CD4-positive, alpha-beta T cell treated with Interleukin-10 for 1 hour (primary cell): ENCODE measurements at places on chromosomes 12 and 14.

- no peak for DNase-seq
Measured at GRCh38 chr12:59858508-59859170, 262.8 kb downstream of the SLC16A7 start.

DNA sequence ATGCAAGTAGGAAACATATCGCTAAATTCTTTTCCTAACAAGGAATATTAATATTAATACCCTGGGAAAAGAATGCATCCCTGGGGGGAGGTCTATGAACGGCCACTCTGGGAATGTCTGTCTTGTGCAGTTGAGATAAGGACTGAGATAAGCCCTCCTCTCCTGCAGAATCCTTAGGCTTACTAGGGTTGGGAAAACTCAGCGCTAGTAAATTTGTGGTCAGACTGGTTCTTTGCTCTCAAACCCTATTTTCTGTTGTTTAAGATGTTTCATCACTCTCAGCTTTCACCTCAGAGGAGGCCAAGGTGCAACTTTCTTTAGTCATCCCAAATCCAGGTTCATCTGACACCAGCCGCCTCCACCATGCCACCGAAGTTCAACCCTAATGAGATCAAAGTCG, 11.2 kb upstream of the RESF1 start:
- no peak for DNase-seq

DNA sequence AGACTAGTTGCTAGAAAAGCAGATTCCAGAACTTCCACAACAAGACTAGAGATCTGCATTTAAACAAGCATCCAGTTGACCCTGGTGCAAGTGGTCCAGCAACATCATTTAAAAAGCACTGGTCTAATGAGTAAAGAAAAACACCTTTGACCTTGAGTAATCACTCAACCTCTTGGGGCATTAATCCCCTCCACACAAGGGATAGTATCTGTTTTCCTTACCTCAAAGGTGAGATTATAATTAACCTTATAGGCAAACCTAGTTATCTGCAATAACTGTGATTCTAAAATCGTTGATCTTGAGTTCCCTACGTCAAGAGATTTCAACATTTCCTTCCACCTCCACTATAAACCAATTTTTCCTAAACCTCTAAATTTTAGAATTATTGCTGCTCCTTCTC, 1.1 kb downstream of the KDM5A start:
- no peak for DNase-seq

- DNase-seq, result no peak
Measured at GRCh38 chr14:99817331-99817730, 24.1 kb downstream of the EML1 start.

DNA sequence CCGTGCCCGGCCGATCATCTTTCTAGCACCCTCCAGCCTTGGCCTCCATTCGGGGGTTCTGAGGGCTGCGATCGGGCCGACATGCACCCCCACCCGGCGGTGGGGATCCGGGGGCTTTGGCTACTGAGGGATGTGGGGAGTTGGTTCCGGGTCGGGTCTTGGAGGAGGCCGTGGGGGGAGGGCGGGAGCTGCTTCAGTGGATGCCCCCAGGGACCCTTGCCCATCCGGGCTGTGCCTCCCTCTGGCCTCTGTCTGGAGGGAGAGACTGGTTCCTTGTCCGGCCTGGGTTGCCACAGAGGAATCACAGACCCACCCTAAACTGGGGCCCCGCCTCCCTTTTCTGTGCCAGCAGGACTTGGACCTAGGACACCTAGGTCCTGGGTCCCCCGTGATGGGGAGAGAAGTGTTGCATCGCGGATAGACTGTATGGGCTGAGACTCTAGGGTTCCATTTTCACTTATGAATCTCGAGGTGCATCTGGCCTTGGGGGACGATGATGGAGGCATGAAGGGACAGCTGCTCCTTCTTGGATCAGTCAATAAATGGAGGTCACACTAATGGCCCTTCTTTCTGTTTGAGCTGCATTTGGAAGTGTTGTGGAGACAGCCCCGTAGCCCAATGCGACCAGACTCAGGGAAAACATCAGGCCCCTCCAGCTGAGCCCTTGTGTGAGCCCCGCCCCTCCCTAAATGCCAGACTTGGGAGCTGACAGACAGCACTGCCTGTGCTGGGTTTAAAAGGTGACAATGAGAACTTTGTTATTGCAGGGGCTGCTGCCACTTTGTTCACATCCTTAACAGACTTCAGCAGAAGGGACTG, 577 bp downstream of the DTX3 start:
- DNase-seq, result no peak

DNA sequence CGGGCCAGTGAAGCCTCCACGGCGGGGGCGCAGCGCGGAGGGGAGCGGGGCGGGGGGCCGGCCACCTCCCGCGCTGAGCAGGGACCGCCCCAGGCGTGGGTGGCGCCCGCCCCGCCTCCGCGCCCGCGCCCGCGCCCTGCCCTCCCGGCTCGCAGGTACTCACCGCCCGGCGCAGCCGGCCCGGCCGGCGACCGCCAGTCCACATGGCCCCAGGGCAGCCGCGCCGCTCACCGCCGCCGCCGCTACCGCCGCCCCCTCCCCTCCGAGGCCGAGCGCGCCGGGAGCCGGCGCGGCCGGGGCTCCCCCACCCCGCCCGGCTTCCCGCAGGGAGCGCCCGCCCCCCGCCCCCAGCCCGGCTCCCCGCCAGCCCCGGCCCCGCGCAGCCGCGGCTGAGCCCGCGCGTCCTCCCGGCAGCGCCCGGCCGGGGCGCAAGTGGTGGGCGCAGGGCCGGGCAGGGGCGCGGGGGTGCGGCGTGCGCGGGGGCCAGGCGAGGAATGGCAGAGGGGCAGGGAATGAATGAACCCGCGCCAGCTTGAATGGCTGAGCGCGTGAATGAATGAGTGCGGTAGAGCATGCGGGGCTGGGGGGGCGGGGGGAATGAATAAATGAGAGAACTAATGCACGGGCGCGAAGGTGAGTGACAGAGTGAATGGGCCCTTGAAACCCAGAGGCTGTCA, at the start of gene BEGAIN:
TSS of gene BEGAIN (minus strand) at position 332 of the 677 bp plus-strand sequence. CDS start at position 205, 127 bp downstream.
- DNase-seq, result no peak

DNA sequence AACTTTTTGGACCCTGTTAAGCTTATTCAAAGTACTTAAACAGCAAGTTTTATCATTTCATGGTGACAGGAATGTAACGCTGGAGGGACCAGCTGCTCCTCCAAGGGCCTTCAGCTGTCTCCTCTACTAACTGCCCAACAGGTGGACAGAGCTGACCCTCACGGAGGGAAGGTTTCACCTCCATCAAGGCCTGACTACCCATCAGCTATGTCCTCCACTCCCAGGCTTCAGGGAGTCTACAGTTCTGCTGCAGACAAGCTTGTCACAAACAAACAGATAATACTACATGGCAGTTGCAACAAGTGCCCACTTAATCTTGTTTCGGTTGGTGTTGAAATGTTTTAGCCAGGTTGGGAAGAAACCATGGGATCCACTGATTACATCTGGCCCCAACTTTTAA, 175.1 kb downstream of the TTC7B start:
- DNase-seq, result no peak

DNA sequence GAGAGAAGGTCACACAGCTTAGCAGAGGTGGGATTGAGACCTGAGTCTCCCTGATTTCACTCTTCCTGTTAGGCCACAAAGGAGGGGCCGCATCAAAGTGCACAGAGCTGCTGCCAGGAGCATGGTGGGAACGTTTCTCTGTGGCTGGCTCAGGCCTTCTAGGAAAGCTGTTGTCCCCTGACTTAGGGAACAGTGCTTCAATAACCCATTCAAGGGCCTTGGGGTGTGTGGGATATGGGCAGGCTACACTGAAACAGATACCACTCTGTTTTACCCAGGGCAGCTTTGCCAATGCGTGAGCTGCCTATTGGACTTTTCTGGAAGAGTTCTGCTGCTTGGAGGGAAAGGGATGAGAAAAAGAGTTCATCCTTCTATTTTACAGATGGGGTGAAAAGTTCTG, 110.0 kb downstream of the ADCK1 start:
- no peak for DNase-seq

- no peak for DNase-seq
Measured at GRCh38 chr14:100994082-100994481, 90.6 kb upstream of the RTL1 start.

DNA sequence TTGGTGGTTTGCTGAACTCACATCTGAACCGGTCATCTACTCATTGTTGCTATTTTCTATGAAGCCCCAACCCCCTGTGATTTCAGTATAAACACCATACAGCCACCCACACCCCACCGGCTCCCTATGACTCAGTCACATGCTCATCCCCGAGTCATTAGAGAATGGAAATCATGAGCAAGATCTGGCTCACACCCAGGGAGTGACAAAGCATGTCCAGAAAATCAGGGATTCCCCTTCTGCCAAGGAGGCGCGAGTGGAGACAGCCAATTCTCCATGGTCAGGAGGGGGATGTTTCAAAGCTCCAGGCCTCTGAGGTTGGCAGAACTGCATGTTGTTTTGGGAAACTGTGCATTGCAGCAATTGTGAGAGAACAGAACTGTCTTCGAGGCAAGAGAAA, 657.5 kb upstream of the TBX3 start:
- DNase-seq, result no peak

DNA sequence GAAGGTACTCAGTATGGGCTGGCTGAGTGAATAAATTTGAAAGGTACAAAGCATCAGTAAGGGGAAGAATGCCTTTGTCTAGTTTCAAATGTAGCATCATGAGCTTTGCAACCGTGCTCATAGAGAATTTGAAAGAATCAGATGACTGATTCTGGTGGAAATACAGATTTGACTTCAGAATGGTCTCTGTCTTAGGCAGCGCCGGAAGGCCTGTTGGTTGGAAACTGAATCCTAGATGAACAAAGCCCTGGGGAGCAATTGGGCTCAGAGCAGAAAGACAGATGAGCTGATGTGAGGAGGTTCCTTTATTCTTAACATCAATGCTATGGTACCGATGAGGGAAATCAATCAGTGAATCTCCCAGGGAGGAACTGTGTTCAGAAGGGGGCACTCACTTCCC, 137.3 kb downstream of the SNAPC1 start:
- DNase-seq, result no peak

GRCh38 chr12:1842905-1843640, 22.7 kb downstream of the LRTM2 start:
- no peak for DNase-seq
